ENCODE measurements at places on chromosomes 2 and 18. TPM values are rescaled to one million over a fixed set of nuclear protein-coding genes. Genes with fewer than 3 reads are reported as not detected.

PMAIP1 gene
- 5.4 TPM for total RNA-seq

DNA sequence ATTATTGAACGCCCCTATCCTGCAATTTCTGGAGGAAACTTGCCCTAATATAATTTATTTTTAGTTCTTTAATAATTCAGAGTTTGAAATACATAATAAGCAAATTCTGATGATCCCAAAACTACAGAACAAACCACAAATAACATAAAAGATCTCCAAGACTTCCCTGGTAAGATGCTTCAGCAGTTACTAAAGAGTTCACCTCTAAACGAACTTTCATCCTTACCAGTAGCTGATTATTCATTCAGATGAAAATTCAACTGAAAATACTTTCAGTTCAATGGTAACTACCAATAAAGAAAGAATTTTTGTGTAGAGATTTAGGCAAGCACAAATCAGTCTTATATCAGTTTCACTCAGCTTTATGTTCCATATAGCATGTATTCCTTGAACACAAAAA is 130.1 kb upstream of the MAPRE2 start:
- no peak for DNase-seq

DNA sequence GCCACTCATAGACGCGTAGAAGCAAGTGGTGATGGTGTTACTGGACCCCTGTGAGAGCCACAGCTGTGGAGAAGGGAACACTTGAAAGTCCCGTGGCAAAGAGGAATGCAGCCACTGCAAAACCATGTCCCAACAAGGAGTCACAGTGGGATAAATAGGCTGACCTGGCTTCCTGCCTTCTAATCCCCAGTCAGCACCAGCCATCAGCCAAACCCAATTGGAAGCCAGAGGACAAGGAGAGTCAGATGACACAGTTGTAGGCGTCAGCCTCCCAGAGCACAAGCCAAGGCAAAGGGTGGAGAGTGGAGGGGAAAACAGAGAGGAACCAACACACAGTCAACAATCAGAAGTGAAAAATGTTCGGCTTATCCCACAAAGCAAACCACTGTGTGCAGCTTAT is 5.5 kb upstream of the CYBRD1 start:
- DNase-seq = no peak

GRCh38 chr2:217304582-217304981 is 444.7 kb upstream of the TNP1 start:
- no peak for DNase-seq

GRCh38 chr2:193231634-193232033 is 1036.9 kb upstream of the TMEFF2 start:
- DNase-seq = no peak

DNA sequence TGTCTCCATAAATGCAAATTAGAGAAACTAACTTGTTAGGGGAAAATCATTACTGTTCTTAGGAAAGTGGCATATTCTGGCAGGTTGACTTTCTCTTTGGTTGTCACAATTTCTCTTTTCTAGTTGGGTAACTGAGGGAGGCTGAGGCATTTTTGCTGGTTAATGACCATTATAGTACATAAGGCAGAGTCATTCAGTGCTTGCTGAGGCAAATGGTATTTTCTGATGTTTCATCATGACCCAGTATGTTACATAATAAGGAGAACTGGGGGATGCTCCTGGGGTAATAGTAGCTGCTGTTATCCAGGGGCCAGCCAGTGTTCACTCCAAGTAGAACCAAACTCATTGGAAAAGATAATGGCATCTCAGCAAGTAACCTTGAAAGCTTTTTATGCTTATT is 62.3 kb downstream of the ITGA6 start:
- no peak for DNase-seq

Data from omental fat pad (tissue), 4 donors.